ENCODE measurements at places on chromosomes 2 and 18.

DNA sequence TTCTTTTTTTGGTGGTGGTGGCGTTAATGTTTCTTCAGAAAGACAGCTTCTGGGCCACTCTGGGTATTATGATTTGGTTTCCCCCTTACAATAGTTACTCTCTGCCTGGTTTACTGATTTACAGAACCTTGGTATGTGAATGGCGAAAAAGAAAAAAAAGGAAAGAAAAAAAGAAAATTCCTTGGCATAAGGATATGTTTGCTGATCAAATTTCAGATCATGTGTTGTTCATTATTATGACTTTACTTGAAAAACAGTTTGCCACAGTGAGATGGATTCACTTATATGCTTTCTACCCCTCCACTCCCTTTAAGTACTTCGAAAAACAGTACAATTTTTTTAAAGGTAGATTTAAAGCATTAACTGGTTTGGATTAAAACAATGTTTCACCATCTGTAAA is 21.0 kb downstream of the BCL11A start:
- DNase-seq: no peak

- no peak for DNase-seq
Measured at GRCh38 chr2:120206022-120206581, 17.1 kb downstream of the TMEM185B start.

GRCh38 chr2:239383036-239383758 is 17.6 kb downstream of the HDAC4 start:
- no peak for DNase-seq

DNA sequence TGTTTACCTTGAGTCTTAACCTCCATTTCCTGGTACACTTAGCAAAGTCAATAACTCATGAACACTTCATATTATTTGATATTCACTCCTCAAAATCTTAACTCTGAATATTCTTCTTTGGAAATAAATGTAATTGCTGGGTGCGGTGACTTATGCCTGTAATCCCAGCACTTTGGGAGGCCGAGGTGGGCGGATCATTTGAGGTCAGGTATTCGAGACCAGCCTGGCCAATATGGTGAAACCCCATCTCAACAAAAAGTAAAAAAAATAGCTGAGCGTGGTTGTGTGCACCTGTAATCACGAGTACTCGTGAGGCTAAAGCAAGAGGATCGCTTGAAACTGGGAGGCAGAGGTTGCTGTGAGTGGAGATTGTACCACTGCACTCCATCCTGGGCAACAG is 201.3 kb upstream of the DSEL start:
- no peak for DNase-seq

DNA sequence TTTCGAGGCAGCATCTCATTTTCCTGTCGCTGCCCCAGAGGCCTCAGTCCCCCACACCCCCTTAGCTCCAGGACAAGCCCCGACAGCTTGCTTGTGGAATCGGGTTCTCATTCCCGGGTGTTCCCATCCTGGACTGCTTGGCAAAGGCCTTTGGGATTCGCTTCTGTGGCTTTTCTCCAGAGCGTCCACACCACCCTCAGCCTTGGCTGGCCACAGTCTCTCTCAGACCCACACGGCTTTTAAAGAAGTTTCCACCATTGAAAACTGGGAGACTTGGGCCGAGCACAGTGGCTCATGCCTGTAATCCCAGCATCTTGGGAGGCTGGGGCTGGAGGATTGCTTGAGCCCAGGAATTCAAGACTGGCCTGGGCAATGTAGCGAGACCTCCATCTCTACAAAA is 2.7 kb downstream of the ESPNL start:
- DNase-seq: no peak

- DNase-seq: no peak
Measured at GRCh38 chr2:205984381-205984780, 101.6 kb downstream of the INO80D start.

- no peak for DNase-seq
Measured at GRCh38 chr2:234674781-234675201, 177.9 kb upstream of the ARL4C start.

- no peak for DNase-seq
Measured at GRCh38 chr2:128521482-128521881, 202.8 kb upstream of the HS6ST1 start.

- no peak for DNase-seq
Measured at GRCh38 chr2:183416753-183417152, 292.5 kb downstream of the NUP35 start.

DNA sequence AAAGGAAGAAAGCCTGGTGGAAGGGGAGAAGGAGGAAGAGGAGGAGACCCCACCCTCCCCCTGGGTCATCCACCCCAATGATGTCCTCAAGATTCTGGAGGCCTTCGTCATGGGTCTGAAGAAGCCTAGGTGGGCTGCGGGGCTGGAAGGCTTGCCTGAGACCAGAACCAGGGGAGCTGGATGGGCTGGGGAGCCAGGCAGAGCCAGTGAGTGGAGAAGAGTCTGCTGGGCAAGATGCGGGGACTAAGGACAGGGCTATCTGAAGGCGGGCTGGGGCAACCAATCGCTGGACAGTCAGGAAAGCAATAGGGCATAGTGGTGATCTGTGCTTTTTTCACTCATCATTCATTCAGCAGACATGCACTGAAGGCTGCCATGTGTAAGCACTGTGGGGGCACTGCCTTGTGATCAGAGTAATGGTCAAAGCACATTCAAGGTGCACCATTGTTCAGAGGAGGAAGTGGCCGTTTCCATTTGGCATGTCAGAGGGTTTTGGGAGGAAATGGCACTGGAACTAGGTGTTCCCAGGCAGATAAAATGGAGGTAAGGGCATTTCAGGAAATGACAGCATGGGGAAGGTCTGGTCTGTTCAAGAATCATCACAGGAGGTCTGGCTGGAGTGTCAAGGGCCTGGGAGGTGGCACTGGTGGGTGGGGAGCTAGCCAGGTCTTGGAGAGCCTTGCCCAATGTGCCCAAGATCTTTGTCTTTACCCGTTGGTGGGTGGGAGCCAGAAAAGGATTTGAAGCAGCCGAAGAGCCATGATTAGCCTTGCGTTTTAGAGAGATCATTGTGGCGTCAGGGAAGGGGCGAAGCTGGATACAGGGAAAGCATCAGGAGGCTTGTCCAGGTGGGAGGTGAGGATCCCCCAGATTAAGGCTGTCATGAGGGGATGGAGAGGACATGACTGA is 24.2 kb downstream of the OTOF start:
- no peak for DNase-seq

GRCh38 chr18:42268798-42269197 is 313.8 kb downstream of the PIK3C3 start:
- no peak for DNase-seq

GRCh38 chr2:8529706-8530277 is 152.1 kb upstream of the ID2 start:
- DNase-seq: no peak

DNA sequence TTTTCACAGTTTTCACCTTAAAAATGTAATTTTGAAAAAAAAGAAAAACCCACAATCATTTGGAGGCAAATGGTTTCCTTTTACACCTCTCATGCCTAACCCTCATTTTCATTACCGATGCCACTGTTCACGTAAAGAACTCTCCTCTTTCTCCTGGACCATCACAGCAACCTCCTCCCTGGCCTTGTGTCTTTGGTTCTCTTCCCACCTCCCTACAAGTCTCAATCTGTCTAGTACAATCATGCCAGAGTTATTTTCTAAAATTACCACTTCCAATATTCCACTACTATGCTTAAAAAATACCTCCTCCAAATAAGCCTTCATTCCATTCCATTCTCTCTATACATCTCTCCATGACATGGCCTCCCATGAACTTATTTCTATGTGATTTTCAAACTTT is 77.9 kb upstream of the RIT2 start:
- no peak for DNase-seq

GRCh38 chr2:9914384-9915065 is 37.0 kb upstream of the GRHL1 start:
- DNase-seq: no peak

DNA sequence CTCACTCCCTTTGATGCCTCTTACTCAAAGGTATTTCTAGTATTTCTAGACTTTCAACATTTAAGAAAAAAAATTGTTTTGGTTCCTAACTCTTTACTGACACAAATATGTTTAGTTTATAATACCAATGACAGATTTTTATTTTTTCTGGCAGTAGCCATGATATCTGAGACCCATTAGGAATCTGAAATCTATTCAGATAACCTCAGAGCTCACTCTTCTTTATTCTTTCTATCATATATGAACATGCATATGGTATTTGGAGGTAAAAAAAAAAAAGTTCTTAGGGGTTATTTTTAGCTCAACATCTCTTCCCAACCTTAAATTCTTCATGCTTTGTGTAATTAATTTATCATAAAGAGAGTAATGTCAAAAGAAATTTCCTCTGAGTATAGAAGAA is 465.5 kb downstream of the CDH2 start:
- DNase-seq: no peak

GRCh38 chr2:102141970-102142828 is at the start of gene IL1R1:
Gene IL1R1 (plus strand): TSS chr2:102142746. CDS start chr2:102157725, 14,979 bp downstream.
- no peak for DNase-seq

DNA sequence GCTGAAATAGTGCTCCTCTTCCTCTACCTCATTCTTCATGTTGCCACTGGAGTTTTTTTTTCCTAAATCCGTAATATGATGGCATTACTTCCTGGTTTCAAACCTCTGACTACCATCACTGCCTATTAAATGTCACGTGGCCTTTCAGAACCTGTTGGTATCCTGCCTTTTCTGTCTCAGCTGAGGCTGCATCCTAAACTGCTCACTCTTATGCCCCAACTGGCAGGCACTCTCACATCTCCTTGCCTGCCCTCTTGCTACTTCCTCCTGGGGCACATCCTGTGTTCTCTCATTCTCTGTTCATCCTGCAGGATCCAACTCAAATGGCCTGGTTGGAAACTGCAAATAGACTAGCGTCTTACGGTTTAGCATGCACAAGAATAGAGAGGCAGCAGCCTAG is 468.1 kb upstream of the FANCL start:
- no peak for DNase-seq

DNA sequence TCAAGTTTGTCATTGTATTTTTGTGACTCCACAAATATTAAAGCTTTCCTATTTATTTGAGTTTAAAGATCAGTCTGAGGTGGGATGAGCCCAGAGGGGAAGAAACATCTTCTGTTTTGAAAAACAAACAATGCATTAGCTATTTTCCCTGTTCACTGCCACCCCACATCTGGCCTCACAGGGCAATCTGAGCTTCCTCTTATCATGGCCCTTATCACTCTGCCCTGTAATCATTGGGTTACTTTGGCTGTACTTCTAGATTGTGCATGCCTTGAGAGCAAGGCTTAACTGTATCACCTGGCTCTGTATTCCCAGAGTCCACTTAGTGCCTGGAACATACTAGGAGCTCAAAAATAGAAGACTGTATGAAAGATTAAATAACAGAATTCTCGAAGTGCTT is 241.6 kb upstream of the NT5C1B start:
- no peak for DNase-seq

DNA sequence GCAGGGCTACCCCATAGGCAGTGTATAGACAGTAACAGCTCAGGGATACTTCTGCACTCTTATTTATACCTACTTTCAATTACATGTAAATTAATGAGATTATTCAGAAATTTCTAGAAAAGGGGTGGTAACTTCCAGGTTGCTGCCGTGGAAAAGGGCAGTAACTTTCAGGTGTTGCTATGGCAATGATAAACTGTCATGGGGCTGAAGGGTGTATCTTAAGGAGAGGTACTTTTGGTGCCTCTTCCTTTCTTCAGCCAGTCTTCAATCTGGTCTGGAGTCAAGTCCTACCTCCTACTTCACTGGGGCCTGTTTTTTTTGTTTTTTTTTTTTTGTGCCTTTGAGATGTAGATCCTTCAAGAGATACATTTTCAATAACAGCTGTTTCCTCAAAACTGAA is 35.2 kb upstream of the DNAJC10 start:
- DNase-seq: no peak

- no peak for DNase-seq
Measured at GRCh38 chr18:8685914-8686216, 19.5 kb upstream of the MTCL1 start.

- no peak for DNase-seq
Measured at GRCh38 chr18:59149007-59149406, 9.3 kb downstream of the SEC11C start.

GRCh38 chr2:161103451-161103831 is 56.8 kb upstream of the TANK start:
- DNase-seq: no peak

DNA sequence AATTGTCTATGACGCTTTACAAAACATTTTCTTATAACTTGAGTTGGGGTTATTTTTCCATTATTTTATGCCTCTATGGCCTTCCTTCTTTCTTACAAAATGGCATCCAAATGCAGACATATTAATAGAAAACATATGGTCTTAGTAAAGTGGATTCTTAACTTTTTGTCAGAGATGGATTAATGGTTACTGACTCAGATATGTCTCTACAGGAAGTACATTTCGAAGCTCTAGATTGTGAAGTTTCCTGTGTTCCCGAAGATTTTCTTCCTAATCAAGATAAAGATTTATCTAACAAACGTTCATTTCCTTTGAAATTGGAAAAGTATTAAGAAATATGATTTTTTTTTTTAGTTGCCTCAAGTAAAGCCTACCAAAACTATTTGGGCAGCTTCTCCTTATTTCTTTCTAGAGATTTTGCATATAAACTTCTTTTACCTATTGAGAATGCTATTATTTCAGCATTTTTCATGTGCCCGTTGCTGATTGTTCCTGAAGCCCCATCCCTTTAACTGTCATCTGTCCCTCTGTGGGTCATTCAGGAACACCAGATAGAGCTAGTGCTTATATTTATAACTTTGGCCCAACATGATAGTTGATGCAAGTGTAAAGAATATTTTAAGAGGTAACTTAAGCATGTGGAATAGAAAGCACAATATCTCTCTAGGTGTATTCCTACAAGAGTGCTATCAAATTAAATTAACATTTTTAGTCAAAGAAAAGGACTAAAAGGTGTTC is 498.0 kb downstream of the CCDC85A start:
- DNase-seq: no peak

DNA sequence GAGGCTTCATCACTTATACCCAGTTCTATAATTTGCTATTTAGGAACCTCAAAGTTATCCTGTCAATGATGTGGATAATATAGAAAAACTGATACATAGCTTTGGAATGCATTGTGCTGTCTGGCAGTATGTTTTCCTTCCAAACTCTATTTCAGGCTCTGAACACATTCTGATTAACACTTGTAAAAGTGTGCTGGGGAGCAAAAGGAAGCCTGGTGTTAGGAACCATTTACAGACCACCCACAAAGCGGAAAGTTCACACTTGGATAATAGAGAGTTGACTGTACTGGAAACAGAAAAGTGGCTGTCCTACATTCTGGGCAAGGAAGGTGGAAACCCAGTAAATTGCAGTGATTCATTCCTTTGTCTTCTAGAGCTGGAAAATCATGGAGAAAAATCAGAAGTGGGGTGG is 114.5 kb upstream of the ZFP36L2 start:
- DNase-seq: no peak

Data from GDM1 (cell line).